Stimulated activated CD4-positive, alpha-beta T cell treated with anti-CD3 and anti-CD28 coated beads, Interleukin-1b, Interleukin-23, amount 100 ng/mL, for 48 hours (primary cell): ENCODE measurements at places on chromosomes 3 and 15.

- no peak for DNase-seq
These were observed 28.1 kb downstream of the DNAJB8 start for GRCh38 chr3:128438488-128439072.

DNA sequence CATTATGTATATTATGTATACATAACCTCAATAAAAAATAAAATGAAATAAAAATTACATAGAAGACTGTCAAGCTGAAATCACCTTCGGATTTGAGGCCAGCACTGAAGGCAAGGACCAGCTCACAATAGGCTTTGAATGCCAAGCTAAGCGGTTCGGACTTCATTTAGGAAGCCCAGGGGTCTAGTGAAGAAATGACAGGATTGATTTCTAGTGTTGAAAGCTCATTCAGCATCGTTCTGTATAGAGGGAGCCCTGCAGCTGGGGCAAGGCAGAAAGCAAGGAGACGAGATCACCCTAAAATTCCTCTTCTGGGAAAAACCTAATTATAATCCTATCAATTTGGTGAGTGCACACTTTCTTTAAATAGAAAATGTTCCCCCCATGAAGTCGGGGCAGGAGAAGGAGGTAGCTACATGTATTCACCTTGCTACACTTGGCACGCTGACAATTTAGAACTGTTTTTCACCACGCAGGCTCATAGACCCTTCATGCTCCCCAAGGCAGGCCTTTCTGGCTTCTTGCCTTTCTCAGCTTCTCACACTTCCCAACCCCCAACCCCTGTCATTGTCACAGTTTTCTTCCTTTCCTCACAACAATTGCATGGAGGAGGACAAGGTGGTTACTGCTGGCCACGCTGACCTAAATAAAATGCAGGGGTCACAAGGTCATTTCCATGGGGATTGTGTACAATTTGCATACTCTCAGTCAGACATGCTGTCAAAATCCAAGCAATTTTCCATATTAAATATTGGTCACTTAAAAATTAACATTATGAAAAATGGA, 44.4 kb upstream of the SSR3 start:
- no peak for DNase-seq

DNA sequence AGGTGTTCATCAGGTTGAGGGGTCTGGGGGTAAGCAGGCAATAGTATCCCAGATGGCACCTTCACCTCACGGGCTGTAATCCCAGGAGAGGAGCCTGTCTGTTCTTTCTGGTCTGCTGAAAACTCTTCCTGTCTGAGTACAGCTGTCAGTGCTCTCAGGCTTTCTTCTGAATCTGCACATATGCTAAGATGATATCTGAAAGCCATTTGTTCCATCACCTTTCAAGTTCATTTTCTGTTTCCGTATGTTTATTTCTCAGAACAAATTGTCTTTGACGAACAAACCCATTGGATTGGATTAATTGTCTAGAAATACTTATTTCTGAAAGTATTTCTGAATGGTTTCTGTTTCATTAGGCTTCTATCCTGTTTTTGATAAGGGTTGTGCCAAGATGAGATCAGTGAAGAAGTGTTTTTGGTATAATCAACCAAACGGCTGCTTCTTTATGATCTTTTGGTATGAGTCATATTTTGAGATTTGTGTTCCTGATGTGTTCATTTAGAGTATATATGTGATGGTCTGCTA, 13.3 kb downstream of the ZNF592 start:
- DNase-seq, result no peak

DNA sequence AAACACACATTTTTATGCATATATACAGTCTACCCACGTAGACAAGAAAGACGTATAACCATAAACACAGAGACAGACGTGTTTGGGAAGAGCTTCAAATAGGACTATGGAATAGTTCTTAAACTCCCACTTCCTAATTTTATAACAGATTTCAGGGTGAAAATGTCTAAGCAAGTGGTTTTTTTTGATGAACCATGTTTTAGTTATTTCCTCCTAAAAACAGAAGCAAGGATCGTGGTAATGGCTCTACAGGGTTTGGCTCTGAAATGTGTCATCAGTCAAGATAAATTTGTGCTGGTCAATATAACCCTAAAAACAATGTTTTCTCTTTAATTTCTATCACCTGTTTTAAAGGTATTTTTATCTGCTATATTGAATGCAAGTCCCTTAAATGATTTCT, 58.2 kb downstream of the FMN1 start:
- DNase-seq, result no peak

DNA sequence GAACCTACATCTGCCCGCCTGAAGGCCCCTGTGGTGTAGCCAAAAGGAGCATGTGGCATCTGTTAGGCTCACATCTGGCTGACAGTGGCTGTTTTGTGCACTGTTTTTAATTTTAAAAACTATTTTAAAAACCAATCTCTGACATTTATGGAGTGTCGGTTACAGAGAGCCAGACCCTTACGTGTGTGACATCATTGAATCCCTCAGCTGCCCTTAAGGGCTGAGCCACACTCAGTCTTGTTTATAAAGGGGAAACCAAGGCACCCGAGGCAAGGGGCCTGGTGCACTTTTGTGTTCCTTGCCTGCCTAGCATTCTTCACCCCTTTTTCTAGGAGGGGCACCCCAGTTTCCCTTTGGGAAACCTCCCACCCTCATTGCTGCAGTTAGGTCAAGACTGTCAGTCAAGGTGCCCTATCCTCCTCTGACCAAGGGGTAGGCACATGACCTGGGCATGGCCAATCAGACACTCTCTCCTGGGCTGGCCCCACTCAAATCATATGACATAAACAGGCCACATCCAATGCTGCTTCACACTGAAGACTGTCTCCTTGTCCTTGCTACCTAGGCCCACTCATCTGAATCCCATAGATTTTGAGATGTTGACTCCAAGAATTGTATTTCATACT, 105.3 kb downstream of the LSM3 start:
- DNase-seq, result no peak

- no peak for DNase-seq
These were observed 4.5 kb downstream of the ESYT3 start for GRCh38 chr3:138438896-138439295.
